Effector memory CD8-positive, alpha-beta T cell (primary cell): ENCODE measurements at places on chromosomes 2 and 18.

DNA sequence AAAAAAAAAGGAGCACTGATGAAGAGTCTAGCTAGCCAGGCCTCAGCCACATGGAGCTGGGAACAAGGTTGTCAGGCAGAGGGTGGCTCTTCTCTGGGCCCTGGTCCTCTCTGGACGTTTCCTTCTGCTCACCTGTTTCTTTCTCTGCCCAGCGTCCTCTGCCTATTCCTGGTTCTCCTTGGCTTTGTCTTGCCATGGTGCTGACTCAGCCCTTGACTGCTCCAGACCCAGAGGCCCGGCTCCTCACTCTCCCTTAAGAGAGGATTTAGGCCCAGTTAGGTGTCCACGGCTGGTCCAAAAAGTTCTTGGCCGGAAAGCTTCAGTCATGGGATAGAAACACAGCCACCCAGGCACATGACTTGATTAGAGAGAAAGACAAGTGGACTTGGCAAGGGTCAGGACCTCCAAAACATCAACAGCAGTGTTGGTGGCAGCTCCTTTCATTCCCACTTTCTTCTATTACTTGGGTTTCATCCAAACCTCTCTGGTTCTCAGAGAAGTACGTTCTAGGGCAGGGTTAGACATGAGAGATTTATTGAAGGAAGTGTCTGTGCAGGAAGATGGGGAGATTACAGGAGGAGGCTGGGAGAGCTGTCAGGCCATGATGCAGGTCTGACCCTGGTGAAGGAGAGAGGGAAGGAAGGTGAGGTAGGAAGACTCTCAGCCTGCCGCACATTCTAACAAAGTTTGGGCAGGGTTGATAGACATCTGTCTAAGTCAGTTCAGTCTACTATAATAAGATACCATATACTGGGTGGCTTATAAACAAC, 14.5 kb upstream of the ATG16L1 start:
- DNase-seq = no peak

DNA sequence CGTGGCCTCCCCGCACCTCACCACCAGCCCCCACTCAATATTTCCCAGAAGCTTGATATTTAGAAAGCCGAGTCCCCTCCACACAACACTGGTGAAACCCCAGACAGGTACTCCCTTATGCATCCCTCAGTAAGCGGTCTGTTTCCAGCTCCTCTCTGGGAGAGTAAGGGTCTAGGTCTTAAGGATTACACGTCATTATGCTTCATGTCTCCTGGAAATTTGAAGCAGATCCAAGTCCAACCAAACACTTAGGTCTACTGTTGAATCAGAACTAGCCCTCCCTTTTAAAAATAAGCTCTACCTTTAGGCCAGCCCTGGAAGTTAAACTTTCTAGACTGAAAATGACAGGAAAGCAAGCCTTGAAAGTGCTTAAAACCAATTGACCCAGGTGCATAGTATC, 1.5 kb upstream of the OST4 start:
- DNase-seq = no peak

DNA sequence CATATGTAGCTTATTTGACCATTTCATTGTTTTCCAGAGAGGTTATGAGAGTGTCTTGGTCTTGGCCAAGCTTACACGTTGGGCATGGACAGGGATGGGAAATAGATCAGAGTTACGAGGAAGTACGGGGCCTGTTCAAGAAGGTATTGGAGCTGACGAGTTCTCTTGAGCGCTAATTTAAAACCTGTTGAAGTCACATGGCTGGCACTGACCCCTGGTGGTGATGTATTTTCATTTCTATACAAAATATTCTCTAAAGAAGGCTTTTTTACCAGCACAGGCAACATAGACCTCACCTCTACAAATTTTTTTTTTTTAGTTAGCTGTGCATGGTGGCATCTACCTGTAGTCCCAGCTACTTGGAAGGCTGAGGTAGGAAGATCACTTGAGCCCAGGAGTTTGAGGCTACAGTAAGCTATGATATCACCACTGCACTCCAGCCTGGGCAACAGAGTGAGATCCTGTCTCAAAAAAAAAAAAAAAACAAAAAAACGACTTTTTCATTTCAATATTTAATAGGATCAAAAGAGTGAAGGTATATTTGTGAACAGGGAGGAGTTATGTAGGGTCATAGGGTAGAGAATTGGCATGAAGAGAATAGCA, 19.6 kb downstream of the UGP2 start:
- peak; percentile 49 for DNase-seq

DNA sequence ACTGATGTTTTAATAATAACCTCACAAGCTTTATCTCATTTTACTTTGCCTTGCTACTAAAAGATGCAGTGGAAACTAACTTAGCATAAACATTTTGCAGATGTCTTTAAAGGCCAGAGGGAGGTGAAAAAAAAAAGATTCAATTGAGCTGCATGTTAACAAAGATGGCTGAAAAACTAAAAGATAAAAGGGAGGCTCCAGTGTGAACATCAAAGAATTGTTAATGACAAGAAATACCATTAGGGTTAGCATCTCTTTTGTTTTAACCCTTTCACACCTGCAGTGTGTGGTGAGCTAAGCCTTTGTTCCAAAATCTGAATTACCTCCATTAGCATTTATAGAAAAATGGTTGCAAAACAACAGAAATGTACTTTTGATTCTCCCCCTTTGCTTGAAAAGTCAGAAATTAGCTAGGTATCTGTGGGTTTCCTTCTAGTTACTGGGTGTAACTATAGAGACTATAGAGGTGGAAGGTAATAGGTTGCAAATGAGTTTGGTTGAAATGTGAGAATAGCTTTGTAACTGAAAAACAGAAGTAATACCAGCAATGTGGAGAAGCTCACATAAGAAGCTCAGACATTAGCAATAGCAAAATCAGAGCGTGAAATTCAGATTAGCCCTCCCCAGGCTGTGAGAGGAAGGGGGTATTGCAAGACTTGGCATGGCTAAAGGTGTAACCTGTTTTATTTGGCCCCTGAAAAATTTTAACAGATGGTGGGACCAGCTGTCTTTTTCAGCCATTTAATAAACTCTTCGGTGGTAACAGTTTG, 34.8 kb upstream of the SP5 start:
- no peak for DNase-seq

GRCh38 chr2:42765686-42766085, 1.8 kb upstream of the OXER1 start:
- DNase-seq = no peak

- DNase-seq = no peak
Measured at GRCh38 chr18:22197668-22198067, 28.3 kb downstream of the GATA6 start.

DNA sequence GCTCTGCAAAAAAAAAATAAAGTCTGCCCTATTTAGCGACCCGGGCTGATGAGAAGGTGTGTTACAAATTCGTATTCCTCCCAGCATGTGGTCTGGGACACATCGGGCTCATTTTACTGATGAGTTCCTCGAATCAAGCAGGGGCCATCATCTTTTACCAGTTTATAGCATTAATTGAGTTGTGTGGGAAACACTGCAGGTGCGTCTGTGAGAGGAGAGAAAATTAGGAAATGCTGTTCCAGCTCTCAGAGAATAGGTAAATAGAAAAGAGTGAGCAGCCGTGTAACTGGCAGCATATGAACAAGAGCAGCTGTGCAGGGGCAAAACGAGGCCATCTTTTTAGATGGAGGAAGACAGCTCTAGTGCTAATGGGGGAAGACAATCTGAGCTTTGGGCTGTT, 216.7 kb downstream of the SETBP1 start:
- no peak for DNase-seq

GRCh38 chr2:210442457-210442856, 34.1 kb downstream of the LANCL1 start:
- DNase-seq = no peak

DNA sequence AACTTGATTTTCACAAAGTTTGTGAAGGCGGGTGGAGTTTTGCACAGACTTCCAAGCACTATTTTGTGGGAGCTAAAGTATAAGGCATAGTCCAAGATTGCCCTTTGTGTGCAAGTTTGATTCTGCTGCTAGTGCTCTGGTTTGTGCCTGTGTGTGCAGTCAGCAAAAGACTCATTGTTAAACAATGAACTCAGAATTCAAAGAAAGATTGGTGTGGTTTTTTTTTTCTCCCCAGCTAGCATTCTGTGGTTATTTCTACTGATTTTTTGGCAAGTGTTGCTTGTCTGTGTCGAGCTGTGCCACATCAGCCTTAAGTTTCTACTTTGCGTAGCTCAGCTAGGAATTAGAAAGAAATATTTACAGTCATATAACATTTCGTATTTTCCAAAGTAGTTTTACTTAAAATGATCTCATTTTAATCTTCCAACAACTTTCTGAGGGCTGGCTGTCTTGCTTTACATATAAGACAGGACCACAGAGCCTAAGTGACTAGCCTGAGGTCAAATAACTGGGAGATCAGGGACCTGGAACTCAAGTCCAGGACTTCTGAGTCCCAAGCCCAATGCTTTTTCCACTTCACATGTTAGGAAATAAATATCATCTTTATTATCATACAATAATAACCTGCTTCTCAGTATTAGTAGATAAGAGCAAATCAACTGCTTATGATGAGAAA, 69.8 kb downstream of the BABAM2 start:
- no peak for DNase-seq

- no peak for DNase-seq
Measured at GRCh38 chr18:62894681-62895390, 179.5 kb downstream of the PHLPP1 start.

DNA sequence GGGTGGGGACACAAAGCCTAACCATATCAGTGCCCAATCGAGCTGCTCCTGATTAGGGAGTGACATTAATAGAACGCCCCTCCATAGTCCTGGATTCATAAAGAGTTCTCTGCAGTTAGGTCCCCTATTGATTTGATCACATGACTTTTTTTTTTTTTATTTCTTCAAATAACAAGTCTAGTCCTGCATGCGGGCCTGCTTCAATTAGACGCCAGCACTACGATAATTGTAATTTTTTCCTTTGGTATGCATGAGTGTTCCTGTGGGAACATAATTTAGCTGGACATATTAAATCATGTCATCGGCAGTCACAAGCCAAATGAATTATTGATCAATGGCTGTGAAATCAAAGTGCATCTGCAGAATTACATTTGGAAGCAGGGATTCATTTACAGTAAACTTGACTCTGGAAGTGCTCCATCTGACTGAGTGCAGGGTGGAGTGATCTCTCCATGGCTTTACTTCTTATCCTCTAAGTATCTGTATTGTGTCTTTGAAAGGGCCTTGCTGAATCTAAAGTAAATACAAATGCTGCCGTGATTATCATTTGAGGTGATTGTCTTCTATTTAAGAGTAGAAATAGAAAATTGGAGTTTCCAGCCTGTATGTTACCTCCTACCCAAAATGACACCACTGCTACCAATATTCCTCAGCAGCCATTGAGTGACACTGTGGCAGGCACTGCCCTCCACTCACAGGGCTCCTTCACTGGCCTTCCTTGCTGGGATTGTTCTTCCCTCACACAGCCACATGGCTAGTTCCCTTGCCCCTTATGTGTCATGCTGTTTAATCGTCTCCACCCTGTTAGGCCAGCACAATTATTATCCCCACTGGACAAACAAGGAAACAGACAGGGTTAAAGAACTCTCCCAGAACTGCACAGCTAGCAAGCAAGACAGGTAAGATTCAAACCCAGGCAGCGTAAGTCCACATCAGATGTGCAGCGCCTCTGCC, 337.4 kb upstream of the ID2 start:
- no peak for DNase-seq

DNA sequence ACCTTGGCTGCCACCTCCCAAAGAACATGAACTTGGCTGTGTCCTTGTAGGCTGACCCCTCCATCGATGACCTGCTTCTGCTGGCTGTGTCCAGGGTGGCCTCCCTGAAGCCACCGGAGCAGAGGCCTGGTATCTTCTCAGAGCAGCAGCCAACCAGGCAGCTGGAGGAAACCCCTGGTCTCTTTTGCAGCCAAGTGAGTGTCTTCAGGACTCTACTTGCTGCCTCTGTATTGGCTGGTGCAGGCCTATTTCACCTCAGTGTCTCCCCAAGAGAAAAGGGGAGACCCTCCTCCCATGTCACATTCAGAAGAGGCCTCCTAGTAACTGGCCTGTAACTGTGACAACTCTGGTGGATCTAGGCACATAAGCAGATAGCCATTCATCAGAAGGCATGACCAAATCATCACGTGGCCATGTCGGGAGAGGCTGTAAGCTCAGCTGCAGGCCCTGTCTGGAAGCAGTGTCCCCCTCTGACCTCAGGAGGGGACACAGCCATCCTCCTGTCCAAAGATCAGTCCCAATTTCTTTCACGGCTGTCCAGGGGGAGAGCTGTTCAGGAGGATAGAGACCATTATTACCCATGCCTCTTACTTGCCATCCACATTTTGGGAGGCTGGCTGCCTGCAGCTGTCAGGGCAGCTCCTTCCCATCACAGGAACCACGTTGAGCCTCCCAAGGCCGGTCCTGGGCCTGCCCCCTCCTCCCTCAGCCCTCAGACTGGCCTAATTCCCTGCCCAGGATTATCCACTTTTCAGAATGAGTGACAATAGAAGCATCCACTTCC, 20.9 kb upstream of the ROCK2 start:
- no peak for DNase-seq

DNA sequence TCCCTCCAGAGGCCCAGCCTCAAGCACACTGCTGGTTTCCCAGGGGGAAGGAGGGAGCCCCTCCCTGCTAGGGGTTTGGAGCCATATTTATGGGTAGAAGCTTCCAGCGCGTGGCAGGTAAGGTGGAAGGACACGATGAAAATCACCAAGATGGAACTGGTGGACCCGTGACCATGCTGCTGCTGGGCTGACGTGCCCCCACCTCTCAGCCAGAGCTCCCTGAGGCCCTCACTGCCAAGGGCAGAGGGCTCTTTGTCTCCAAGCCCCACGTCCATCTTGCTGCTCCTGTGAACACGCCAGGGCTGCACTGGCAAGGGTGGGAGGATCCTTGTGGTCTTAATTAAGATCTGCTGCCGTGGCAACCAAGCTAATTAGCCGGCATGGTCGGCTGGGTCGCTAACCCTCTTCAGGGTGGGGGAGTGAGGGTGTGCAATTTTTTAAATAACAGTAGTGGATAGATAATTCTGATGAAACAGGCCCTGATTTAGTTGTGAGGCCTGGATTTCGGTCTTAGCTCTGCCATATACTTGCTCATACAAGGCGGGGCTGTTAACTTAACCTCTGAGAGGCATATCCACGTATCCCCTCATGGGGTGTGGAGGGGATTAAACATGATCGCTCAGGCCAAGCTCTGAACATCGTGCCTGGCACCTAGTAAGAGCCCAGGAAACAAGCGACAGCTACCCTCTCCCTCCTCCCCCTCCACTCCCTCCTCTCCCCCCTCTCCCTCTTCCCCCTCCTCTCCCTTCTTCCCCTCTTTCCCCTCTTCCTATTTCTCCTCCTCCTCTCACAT, 232.8 kb downstream of the CELF4 start:
- DNase-seq = no peak
